Central memory CD4-positive, alpha-beta T cell (primary cell): ENCODE measurements at places on chromosomes 5 and 9.
A peak's percentile ranks its signal among the peaks of the same experiment; 100 is the strongest.

DNA sequence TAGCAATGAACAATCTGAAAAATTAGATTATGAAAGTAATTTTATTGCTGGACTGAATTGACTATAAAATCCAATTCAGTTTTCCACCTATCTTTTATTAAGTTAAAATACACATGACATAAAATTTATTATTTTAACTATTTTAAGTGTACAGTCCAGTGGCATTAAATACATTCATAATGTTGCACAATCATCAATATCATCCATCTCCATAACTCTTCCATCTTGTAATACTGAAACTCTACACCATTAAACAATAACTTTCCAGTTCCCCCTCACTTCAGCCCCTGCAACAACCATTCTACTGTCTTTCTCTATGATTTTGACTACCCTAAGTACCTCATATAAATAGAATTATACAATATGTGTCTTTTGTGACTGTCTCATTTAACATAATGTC lies 200.6 kb upstream of the ITGA1 start:
- no peak for DNase-seq

DNA sequence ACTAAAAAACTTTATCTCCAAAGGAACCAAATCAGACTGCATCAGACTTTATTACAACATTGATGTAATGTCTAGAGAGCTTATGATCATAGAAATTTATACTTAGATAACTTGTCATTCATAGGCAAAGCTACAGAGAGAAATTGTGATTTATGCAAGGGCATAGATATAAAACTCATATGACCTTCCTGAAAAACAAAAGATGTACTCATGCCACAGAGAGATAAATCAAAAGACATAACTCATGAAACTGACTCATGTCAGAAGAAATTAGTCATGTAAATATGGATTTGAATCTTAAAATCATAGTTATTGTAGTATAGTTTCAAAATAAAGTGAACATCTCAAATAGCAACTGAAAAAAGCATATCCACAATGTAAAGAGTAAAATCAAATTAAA lies 186.2 kb downstream of the GABBR2 start:
- no peak for DNase-seq

GRCh38 chr5:17379100-17379951 lies 118.7 kb upstream of the TAF11L2 start:
- DNase-seq: no peak

- DNase-seq: no peak
Measured at GRCh38 chr5:124408738-124409453, 337.5 kb downstream of the ZNF608 start.

GRCh38 chr9:69380811-69381210 lies 55.8 kb downstream of the ENTREP1 start:
- DNase-seq: no peak

GRCh38 chr5:67537439-67538148 lies 341.0 kb upstream of the CD180 start:
- peak; percentile 8 for DNase-seq

- DNase-seq: no peak
Measured at GRCh38 chr5:62689599-62690368, 111.2 kb downstream of the LRRC70 start.

DNA sequence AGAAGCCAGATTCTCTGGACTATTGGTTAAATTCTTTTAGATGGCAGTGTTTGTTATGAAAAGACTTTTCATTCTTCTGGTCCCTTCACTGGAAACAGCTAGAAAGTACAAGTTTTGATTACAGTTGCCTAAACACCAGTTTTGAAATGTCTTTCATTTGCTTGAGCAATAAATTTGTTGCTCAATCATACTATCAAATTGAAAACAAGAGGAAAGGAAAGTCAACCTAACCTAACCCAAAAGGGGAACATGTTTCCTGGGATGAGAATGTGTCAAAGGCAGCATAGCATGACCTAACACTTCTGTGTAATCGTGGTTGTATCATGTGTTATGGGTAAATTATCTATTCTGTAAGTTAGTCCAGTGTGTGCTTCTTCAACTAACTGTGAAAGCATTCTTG lies 213.2 kb downstream of the TMC1 start:
- no peak for DNase-seq

DNA sequence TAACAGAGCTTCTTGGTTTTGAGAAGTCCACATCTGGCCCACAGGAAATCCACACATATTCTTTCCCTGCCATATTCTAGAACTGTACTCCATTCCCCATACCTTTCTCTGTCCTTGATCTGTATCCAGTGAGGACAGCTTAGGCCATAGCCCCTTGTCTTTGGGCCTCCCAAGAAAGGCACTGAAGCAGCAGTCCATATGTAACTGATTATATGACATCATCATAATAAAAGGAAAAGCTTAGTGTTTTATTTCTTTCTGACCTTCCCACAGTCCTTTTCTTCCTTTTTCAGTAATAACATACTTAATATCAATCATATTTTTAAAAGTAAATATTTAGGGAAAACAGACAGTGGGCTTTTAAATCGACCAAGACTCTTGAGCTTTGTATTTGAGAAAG lies 222.0 kb downstream of the EDIL3 start:
- no peak for DNase-seq

DNA sequence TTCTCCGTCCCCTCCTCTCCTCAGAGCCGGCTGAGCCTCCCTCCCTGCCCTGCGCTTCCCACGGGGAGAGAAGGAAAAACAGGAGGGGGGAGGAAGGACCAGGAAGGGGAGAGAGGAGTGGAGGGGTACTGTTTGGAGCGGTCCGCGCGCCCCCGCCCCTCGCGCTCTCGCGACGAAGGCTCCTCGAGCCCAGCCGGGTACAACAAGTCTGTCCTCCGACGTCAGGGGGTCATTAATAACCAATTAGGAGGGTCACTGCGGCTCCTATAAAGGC lies 480 bp upstream of the PRDM12 start:
- no peak for DNase-seq

GRCh38 chr5:3373391-3373790 lies 222.2 kb upstream of the IRX1 start:
- no peak for DNase-seq

- DNase-seq: no peak
Measured at GRCh38 chr5:59698207-59699178, 195.0 kb downstream of the PDE4D start.

DNA sequence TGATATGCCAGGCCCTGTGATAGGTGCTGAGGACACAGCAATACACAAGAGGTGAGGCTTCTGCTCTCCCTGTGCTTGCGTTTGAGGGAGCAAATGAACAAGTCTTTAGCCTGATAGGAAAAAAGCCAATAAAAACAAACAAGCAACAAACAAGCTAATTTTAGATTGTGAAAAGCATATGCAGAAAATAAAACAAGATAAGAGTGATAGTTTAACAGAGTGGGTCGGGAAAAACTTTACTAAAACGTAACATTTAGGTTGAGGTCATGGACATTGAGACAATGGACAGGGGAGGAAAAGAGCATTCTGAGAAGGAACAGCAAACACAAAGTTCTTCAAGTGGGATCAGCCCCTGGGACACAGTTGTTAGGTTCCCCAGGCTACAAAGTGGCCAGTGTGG lies 4.3 kb downstream of the SMIM3 start:
- no peak for DNase-seq

DNA sequence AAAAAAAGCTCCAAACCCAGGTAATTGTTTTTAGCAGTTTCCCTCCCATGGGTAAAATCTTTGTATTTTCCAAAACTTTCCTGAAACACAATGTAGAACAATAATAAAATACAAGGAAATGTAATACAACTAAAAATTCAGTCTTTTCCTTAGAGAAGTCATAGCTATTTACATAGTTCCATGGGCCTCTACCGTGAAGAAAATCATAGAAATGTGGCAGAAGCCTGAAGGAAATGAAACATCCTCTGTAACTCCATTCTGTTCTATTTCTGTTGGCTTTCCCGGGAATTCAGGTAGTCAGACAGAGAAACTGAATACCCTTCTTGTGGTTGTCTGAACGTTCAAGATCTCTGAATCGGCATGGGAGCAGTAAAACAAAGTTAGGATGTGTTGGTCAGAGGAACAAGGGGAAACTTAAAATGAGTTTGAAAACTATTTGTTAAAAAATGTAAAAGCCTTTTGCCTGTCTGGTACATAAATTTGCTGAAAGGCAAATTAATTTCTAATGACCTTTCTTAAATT lies 202.4 kb upstream of the ZNF608 start:
- no peak for DNase-seq

DNA sequence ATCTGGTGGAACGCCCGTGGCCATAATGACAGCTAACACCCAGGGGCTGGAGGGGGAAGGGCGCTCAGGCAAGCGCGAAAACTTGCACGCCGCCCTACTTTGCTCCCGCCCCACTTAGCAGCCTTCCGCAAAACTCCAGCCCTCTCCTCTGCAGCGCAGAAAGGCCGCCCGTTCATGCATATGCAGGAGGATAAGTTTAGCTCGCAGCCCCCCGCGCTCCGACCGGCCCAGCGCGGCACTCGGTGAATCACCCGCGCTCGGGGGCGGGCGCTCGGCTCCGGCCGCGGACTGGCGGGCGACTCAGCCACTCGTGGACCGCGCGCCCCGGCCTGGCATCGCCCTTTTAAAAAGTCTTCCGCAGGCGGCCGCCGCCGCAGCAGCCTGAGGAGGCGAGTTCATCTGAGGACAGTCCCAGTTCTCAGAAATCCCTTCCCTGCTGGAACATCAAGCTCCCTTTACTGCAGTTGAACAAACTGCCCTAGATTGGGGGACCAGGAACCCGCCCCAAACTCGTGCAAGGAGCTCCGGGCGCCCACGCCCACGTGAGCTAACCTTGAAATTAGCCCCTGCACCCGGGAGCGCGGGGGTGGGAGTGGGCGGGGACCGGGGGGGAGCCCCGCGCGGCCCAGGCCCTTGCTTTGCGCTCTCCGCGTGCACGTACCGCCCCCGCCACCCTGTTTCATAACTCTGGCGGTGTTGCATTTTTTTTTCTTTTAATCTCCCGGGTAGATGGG lies 4.5 kb upstream of the KLF9 start:
- DNase-seq: peak; percentile 86

DNA sequence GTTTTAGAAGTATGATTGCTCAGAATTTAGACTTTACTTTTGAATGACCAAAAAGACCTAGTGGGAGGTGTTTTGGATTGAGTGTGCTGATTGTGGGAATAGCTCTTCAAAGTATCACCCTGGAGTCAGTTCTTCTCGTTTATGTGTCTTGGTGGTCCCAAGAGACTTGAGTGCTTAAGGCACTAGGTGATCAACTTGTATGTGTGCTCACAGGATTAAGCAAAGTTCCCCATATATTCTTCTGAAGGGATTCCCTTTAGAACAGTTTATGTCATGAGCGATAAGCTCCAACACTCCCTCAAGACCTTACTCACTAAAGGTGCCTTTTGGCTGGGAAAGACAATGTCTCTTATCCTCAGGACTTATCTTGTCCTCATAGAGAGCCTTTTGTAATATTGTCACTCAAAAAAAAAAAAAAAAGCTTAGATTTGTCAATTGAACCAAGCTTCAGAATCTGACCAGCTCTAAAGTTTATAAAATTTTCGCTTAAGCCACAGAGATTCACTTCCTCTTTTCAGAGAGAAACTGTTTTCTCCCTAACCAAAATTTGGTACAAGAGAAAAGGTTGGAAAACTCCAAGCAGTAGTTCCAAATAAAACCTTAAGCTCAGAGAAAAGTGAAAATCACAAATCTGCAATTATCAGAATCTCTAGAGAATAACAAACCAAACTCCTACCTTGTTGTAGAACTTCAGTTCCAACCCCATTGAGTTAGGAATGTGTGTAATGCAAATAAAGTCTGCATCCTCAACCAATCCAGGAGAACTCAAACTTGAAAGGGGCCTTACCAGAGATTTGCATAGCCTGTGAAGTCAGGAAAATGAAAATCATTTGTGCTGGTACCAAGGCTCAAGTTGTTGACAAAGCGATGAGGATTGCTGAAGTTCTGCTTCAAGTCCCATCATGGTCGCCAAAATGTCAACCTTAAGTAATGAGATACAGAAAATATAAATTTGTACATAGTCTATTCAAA lies 40.0 kb upstream of the PDZD2 start:
- no peak for DNase-seq

GRCh38 chr5:3709068-3709716 lies 113.6 kb downstream of the IRX1 start:
- DNase-seq: no peak

DNA sequence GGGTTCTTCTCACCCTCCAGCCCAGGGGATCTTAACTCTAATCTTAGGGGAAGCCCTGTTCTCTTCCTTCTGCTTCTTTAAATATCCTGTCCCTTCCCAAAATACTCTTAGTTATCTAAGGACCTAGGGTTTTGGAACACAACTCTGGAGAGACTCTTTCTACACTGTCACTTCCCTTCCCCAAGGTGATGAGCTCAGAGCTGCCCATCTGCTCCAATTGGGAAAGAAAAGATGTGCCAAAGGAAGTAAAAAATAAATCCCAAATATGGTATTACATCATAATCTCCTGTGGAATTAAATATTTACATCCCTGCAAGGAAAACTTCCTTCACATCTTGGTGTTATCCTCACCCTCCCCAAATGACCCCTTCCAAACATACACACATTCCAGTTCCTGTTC lies 291.2 kb downstream of the EPB41L4A start:
- DNase-seq: no peak

GRCh38 chr5:25295067-25295466 lies 650.3 kb upstream of the CDH10 start:
- DNase-seq: no peak

- no peak for DNase-seq
Measured at GRCh38 chr5:7420510-7421280, 24.8 kb downstream of the ADCY2 start.
